Natural killer cell treated with Interleukin-12 subunit alpha and Interleukin-12 subunit beta and Interleukin-15 and Interleukin-18, amount 100 ng/mL, for 72 hours (primary cell): ENCODE measurements at places on chromosomes 12 and 14.

GRCh38 chr12:132413931-132414588, 75.9 kb upstream of the FBRSL1 start:
- DNase-seq = no peak

DNA sequence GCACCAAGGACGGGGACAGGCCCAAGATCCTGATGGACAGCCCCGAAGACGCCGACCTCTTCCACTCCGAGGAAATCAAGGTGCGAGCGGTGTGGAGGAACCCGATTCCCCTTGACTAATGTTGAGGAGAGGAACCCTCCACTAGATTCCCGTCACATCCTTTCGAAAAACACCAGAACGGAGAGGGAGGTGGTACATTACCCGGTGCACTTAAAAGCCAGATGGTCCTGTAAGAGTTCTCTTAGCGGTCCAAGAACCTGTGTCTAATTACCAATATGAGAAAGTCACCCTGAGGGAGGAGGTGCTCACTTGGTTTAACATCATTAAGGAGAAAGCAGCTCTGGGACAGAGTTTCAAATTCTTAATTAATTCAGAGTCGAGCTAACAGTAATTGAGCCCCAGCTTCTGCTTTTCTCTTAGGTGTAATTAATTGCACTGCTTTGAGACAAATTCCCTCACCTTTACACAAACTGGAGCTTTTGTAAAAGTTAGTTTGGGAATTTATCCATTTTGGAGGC, 450 bp downstream of the PRKAB1 start:
- DNase-seq = no peak

GRCh38 chr12:119366007-119366406, 31.5 kb downstream of the CCDC60 start:
- DNase-seq = no peak

DNA sequence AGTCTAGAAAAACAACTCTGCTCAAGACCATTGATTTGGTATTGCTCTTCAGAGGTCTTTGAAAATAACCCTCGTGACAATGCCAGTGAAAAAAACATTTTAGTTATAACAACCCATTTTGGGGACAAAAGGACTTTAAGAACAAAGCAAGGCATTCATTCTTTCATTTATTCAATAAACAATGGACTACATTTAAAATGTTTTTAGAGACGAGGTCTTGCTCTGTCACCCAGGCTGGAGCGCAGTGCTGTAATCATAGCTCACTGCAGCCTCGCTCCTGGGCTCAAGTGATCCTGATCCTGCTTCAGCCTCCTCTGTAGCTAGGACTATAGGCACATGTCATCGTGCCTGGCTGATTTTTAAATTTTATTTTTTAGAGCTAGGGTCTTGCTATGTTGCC, 7.7 kb upstream of the KICS2 start:
- no peak for DNase-seq

DNA sequence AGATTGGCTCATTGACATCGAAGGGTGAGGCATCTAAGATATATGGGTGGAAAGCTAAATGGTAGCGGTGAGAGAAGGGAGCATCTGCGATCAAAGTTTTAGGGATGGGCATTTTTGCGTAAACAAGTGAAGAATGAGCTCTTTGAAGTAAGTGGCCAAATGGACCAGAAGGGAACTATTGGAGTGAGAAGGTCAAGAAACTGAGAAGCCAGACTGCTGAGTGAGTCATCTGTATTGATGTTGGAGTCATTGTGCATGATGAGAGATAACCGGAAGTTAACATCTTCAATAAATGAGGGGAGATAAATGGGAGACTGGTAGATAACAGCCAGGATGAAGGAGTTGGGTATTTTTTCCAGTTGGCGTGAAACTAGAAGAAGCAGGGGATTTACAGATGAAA, 271.9 kb upstream of the PDE3A start:
- DNase-seq = no peak
